ENCODE measurements at places on chromosomes 1 and 21. TPM values are rescaled to one million over a fixed set of nuclear protein-coding genes. Genes with fewer than 3 reads are reported as not detected.
A peak's percentile ranks its signal among the peaks of the same experiment; 100 is the strongest.

- DNase-seq, result no peak
- no peaks in the 10 kb centered on the region for H3K36me3 ChIP-seq
- H3K4me3 ChIP-seq, result no peak overlapping the region
- H3K27ac ChIP-seq, result peak overlapping the region; percentile 78
- no peaks in the 10 kb centered on the region for H3K27me3 ChIP-seq
Measured at GRCh38 chr1:108817016-108817415, 39.9 kb downstream of the AKNAD1 start.

- peak overlapping the region; percentile 56 for H3K27ac ChIP-seq
- H3K4me3 ChIP-seq, result no peak overlapping the region
- H3K4me1 ChIP-seq, result peaks cover 29% of the 10 kb centered on the region
- H3K27me3 ChIP-seq, result no peaks in the 10 kb centered on the region
- DNase-seq, result no peak
Measured at GRCh38 chr21:35257413-35257812, 208.3 kb upstream of the RUNX1 start.

DNA sequence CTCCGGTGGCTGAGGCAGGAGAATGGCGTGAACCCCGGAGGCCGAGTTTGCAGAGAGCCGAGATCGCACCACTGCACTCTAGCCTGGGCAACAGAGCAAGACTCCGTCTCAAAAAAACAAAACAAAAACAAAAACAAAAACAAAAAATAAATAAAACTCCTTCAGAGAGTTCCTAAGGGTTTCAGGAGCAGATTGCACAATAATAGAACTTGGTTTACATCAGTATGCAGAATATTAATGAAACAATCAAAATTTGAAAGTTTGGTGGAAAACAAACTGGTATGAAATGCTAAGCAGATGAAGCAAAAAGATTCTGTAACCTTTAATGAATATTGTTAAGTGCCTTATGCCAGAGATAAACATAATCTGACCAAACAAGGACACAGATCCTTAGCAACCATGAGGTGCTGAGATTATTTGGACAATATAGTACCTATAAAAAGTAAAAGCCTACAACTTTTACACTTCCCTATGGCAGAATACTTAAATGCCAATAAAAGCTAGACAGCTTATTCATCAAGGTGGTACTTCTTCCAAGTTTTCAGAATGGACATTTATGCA lies 41.2 kb downstream of the SLC25A24 start:
- H3K27me3 ChIP-seq, result no peaks in the 10 kb centered on the region
- no peak overlapping the region for H3K4me3 ChIP-seq
- no peaks in the 10 kb centered on the region for H3K4me1 ChIP-seq
- no peak overlapping the region for H3K27ac ChIP-seq
- H3K36me3 ChIP-seq, result peaks cover 30% of the 10 kb centered on the region

GRCh38 chr1:62964141-62964540 lies 180.2 kb downstream of the ATG4C start:
- DNase-seq, result no peak
- H3K27ac ChIP-seq, result no peak overlapping the region
- no peak overlapping the region for H3K4me3 ChIP-seq
- no peaks in the 10 kb centered on the region for H3K27me3 ChIP-seq
- no peaks in the 10 kb centered on the region for H3K4me1 ChIP-seq

DNA sequence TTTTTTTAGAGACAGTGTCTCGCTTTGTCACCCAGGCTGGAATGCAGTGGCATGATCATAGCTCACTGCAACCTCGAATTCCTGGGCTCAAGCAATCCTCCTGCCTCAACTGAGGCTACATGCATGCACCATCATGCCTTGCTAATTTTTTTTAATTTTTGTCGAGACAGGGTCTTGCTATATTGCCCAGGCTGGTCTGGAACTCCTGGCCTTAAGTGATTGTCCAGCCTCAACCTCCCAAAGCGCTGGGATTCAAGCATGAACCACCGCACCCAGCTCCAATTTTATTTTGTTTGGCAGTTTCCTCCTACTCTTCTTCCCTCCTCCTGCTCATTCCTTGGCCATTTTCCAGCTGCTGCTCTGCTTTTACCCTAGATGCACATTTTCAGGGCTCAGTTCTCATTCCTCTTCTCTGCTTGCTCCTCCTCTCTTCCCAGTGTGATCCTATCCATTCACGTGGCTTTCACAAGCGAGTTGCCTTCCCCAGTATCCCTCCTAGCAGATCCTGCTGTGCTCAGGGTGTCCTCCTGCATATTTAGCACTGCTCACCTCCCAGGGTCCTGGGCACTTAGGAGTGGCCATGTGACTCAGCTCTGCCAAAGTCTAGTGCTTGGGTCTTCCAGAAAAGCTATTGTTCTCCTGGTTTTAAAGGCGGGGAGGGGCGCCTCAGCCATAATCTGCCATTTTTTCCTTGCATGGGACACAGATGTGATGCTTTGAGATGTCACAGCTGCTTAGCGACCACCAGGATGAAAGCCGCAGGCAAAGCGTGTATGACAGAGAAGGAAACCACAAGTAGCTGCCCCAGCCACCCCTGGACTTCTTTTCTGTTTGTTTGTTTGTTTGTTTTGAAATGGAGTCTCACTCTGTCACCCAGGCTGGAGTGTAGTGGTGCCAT lies 33.7 kb downstream of the PSEN2 start:
- no peaks in the 10 kb centered on the region for H3K27me3 ChIP-seq
- no peak for DNase-seq

- H3K4me3 ChIP-seq, result peak overlapping the region; percentile 77
- peaks cover 38% of the 10 kb centered on the region for H3K4me1 ChIP-seq
Measured at GRCh38 chr1:1397839-1398523, 1.2 kb downstream of the CCNL2 start.

GRCh38 chr1:85417017-85417416 lies 47.9 kb downstream of the DDAH1 start:
- DNase-seq, result no peak
- H3K4me1 ChIP-seq, result no peaks in the 10 kb centered on the region
- no peaks in the 10 kb centered on the region for H3K36me3 ChIP-seq
- no peak overlapping the region for H3K27ac ChIP-seq
- H3K4me3 ChIP-seq, result no peak overlapping the region
- H3K27me3 ChIP-seq, result no peaks in the 10 kb centered on the region

GRCh38 chr1:188433425-188433824 lies 1604.7 kb downstream of the PLA2G4A start:
- H3K4me1 ChIP-seq, result no peaks in the 10 kb centered on the region
- DNase-seq, result no peak
- no peak overlapping the region for H3K27ac ChIP-seq

The CLCA1 gene
- not detected for total RNA-seq

The MARK1 gene
- total RNA-seq, result 13.0 TPM

All from vagina (tissue), 2 donors.